CD4-positive, alpha-beta T cell treated with Interleukin-15 for 4 hours (primary cell): ENCODE measurements at places on chromosomes 12 and 14.

- DNase-seq, result no peak
Observed at GRCh38 chr12:108605690-108606406, 8.0 kb upstream of the TMEM119 start.

DNA sequence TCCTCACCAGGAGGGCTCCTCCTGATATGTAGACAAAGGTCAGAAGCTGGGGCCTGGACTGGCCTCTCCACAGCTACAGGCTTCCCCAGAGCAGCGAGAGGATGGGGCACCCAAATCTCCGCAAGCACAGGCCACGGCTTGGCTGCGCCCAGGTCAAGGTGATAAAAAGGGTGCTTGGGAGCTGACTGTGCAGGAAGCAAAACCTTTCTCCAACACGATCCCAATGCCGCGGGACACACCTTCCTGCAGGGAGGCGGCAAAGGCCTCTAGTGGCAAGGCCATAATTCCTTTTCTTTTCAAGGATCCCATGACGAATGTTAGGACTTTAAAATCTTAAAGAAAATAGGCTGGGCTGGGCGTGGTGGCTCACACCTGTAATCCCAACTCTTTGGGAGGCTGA, 13.6 kb downstream of the ITPK1 start:
- DNase-seq, result no peak

DNA sequence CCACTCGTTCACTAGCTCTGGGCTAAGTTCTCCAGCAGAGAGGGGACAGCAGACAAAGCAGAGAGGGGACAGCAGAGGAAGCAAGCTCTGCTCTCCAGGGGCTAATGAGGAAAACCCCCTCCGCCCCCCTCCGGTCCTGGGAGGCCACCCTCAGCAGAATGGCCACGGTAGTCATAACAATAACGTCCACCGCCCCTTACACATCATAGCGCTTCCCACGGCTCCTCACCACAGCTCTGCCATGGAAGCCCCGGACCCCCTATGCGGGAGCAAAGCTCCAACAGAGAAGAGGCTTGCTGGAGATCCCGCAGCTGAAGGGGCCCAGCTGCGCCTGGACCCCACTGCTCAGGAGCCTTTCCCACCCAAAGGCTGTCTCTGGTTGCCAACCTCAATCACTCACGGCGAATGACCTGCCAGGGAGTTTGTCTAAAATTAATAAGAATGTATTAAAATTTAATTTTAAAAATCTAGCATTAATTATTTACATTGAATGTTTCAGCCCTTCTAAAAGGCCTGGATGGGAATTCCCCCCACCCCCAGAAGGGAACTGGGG, 17.4 kb downstream of the BEGAIN start:
- DNase-seq, result no peak

GRCh38 chr14:44657696-44658388, 150.8 kb upstream of the FSCB start:
- no peak for DNase-seq
